NCI-H1105 treated with DMSO at 0.1 percent for 48 hours (cell line): ENCODE measurements at places on chromosomes 5 and 9.

GRCh38 chr5:151085517-151086041 is 4.7 kb upstream of the TNIP1 start:
- DNase-seq = no peak

- no peak for DNase-seq
These were observed 11.7 kb upstream of the UGT3A2 start for GRCh38 chr5:36078430-36078829.

- no peak for DNase-seq
These were observed 15.6 kb upstream of the NREP start for GRCh38 chr5:111772456-111773122.

DNA sequence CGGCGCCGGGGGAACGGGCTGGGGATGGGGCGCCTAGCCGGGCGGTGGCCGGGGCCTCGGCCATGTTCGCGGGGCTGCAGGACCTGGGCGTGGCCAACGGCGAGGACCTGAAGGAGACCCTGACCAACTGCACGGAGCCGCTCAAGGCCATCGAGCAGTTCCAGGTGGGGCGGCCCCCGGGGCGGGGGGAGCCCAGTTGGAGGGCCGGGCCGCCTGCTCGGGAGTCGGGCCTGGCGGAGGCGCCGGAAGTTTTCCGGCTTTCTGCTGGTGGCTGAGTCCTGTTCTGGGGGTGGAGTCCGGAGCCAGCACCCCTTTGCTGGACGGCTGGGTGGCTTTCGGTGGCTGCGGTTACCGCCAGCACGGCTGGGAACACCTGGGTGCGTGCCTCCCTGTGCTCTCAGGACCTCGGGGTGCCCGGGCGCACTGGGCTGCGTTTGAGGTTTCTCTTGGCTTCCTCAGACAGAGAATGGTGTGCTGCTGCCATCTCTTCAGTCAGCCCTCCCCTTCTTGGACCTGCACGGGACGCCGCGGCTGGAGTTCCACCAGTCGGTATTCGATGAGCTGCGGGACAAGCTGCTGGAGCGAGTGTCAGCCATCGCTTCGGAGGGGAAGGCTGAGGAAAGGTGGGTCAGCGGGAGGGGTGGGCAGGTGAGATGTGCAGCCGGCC is 454 bp downstream of the NELFB start:
- peak; percentile 44 for DNase-seq

GRCh38 chr9:124602632-124603031 is 95.4 kb upstream of the NR5A1 start:
- DNase-seq = no peak
